CD4-positive, alpha-beta T cell treated with Interleukin-4 for 4 hours (primary cell): ENCODE measurements at places on chromosomes 1 and 21.

DNA sequence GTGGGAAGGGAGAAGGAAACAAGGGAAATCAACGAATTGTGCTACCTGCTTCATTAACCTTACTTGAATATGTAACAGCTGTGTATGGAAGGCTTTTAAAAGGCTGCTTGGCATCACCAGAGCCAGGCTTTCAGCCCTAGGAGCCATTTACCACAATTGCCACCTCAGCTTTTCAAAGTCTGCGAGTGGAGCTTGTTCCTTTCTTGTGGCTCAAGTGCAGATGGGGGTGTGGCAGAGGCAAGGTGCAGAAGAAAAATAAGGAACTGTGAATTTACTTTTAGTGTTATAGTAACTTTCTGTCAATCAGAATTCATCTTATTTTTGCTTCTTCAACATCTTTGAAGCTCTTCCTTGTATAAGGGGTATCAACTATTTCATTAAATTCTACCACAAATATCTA is 17.6 kb downstream of the CLCA2 start:
- peak; percentile 10 for DNase-seq

DNA sequence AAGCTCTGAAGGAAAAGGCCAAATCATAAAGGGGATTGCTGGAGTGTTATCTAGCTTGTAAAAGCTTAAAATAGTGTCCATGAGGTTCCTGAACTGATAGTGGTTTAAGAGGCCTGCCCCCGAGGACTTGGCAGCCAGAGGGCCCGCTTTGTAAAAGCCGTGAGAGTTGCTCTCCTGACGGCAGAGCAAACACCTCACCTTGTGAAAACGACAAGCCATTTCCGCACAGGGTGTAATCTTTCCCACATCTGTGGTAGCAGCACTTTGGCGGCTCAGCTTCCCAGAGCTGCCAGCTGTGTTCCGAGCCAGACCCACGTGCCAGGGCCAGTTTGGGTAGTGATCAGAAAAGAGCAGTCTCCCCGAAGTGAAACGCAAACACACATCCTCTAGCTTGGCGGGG is 37.0 kb downstream of the SERBP1 start:
- no peak for DNase-seq

GRCh38 chr1:56360021-56360420 is 219.3 kb downstream of the PLPP3 start:
- DNase-seq, result no peak

- DNase-seq, result no peak
These were observed 35.3 kb downstream of the FCRL5 start for GRCh38 chr1:157517016-157517415.

DNA sequence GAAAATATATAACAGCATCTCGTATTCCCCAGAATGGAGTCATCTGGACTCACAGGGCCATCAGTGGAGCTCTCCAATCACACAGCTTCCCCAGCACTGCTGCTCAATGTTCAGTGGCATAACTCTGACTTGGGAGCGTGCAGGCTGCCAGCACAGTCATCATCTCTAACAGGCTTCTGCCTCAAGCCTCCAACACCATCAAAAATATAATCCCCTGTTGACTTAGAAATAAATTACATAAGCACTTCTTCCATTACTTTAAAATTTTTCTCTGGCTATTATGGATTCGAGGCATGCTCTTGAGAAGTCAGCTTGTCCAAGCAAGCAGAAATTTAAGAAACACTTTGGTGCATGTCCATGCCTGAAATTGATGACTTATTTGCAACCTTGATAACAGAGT is 6.2 kb downstream of the DUSP23 start:
- DNase-seq, result no peak

- DNase-seq, result no peak
These were observed 16.1 kb upstream of the AJAP1 start for GRCh38 chr1:4638345-4638729.

GRCh38 chr21:40797891-40798290 is 49.1 kb downstream of the DSCAM start:
- no peak for DNase-seq

DNA sequence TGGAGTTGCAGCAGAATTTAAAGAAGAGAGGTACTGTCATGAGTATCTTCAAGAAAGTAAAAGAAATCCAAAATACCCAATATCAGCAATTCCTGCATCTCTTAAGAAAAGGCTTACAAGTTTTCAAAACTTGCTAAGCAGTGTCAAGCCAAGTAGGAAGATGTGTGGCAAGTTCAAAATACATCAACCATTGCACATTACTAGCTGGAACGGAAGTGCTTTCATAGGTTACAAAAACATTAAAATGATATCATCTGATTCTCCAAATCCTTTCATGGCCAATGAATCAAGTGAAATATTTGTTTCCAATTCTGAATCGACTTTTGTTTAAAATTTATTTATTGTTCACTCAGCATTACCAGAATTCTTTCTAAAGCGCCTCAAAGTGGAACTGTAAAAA is 5.7 kb upstream of the ABCA4 start:
- DNase-seq, result no peak

DNA sequence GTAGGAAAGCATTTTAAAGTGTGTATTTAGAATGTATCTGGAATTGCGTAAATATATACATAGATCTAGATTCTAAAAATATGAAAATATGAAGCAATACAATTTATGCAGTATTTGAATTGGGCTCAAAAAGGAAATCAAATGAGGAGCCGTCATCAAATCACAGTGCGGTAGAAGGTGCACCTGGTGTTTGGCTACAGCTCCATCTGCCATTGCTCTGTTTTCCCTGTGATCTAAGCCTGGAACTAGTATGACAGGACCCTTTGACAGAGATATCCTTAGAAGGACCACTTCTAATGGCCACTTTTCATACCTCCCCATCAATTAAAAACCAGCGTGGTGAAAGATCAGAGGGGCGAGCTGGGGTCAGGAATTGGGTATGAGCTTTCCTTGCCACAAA is 202.6 kb downstream of the NFIA start:
- DNase-seq, result no peak

- no peak for DNase-seq
These were observed 160.0 kb downstream of the SDCCAG8 start for GRCh38 chr1:243415663-243416408.

- no peak for DNase-seq
These were observed 80.4 kb upstream of the SPATA6 start for GRCh38 chr1:48552420-48552819.

DNA sequence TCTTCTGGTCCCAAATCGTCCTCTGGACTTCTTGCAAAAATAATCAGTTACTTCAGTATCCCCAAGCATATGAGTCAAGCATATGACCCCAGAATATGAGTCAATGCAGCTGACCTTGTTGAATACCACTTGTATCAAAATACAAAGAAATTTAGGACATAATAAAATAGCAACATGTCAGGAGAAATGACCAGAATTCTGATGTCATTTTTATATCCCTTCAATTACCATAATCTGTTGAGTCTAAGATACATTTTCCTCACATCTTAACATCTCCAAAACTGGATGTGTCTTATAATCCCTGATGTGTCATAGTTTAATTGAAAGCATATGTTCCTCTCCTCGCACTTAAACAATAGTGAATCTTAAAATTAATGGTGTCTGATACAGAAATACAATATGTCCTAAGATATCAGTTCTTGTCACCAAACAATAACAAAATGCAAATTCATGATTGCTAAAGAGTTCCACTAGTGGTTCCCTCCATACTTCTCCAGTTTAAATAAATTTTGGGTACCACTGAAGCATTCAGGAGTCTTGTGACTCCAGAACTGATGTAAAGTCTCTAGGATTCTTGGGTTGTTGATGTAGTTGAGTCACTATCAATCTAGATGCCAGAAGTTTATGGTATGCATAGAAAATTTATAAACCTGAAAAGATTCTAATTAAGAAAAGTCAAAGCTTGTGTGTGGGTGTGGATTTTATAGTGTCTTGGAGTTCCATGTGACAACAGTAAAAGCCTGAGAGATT is 41.8 kb downstream of the KIFAP3 start:
- no peak for DNase-seq

DNA sequence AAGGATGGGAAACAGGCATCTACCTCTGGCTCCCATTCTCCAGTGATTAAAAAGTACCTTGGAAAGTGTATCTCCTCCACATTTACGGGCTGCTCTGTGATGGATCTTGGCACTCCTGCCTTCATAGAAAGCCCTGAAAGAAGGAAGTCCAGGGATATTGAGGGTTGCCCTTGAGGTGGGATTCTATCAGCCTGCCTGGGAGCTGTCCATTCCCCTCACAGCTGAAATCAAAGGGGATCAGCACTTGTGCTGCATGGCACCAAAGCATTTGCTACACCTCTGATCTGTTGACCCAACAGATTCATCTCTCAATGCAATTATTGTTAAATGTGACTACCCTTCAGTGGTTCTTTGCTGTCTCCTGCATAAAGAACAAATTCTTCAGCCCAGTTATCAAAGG is 442.0 kb upstream of the RUNX1 start:
- no peak for DNase-seq

GRCh38 chr1:207389728-207390464 is 64.2 kb upstream of the CR2 start:
- DNase-seq, result peak; percentile 17

DNA sequence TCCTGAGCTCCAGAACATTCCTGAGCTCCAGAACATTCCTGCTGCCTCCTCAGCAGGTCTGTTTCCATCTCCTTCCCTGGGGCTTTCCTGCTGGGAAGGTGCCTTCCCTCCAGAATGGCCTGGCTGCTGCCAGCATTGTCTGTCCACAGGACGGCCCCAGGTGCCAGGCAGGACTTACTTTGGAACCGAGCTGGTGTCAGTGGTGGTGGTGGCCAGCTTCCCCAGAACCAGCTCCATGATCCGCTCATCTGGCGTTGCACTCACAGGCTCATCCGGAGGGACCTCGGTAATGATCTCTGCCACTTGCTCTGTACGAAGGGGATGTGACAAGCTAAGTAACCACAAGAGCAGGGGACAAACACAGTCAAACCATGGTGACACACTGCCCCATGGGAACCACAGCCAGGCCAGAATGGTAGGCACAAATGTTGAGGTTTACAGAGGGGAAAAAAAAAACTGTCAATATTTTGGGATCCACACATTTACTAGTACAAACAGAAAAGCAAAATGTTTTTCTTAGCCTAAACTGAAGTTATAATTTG is 41.3 kb downstream of the PRDM15 start:
- DNase-seq, result no peak

DNA sequence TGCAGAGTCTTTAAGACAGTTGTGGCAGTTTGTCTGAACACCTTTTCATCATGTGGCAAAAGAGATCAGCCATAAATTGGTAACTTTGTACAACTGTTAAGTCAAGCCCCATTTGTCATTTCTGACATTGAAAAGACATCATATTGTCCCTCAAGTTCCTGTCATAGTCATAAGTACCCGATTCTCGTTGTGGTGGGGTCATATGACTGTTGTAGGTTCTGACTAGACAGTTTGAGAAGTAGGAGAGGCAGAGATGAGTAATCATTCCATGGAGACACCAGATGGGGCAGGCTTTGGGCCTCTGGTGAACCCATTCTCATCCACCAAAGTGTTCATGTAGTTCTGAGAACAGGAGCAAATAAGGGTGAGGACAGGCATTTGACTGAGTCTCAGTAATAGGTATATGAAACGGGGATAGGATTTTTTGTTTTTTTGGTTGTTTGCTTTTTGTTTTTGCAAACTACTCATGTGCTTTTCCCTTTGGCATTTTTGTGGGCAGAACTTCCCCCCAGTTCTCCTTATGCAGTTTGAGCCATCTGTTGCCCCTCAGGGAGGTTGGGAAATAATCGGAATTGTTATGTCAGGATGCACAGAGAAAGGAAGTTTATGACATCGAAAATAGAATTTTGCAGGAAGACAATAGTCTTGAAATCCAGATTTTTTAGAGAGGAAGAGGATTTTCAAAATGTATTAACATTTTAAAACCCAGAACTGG is 86.9 kb upstream of the KCNE2 start:
- no peak for DNase-seq

- no peak for DNase-seq
These were observed 1.3 kb upstream of the RC3H1 start for GRCh38 chr1:174023440-174023839.

DNA sequence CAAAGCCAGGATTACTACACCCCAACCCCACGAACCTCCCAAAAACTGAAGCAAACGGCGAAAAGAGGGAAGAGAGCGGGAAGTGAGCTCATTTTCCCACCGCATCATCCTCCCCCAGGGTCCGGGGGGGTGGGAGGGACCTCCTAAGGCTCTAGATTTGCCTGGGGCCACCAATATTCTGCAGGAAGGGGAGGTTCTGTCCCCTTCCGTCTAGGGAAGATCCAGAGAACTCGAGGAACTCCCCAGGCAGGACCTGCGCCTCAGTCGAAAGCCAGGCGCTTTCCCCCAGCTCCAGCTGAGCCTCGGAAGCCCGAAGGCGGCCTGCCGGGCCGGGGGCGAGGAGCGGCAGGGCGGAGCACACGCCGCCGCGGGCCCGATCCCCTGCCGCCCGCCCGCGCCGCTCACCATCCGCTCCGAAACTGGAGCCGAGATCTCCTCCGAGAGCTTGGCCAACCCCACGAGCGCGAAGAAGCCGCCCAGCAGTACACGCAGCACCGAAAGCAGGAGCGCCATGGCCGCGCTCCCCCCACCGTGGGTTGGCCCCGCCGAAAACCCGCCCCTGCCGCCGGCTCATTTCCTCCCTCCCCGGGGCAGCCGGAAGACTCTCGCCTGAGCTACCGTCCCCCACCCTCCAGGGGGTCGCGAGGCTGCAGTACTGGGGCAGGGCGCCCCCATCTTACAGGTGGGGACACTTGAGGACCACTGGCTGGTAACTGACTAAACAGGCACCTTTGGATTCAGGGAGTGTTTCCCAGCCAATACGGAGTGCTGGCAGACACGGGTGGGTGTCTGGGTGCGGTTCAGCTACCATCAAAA is at the start of gene TMEM35B:
TSS of gene TMEM35B (minus strand) at position 555 of the 816 bp plus-strand sequence. CDS start at position 513, 42 bp downstream.
- peak; percentile 72 for DNase-seq

DNA sequence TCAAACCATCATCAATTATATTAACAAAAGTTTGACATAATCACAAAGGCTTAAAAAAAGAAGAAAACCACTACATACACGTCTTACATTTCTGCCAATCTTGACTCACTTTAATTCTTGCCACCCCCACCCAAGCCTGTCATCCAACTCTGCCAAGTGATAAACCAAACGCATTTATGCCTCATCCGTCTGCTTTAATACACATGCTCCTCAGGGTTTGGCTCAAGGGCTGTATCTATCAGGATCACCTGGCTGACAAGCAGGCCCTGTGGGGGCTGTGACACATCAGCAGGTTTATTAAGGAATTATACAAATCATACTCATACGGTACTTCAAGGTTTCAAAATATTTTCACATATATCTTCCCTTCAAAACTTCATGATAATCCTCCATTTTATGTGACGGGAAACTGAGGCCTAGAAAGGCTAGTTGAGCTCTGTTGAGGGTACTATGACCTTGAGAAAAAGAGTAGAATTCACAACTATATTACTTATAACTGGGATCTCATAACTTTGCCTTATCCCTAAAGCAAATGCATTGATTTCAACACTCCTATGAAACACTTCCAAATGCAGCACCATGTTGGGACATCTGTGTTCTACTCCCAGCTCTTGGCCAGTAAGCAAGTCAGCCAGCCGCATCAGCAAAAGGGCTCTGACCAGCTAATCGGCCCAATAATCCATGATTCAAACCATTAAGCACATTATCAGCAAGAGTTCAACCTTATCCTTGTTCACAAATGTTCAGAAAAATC is 8.7 kb downstream of the SORT1 start:
- DNase-seq, result no peak

GRCh38 chr1:185360714-185361113 is 43.7 kb upstream of the IVNS1ABP start:
- DNase-seq, result no peak
